ENCODE measurements at places on chromosomes 16 and 17. TPM values are rescaled to one million over a fixed set of nuclear protein-coding genes. Genes with fewer than 3 reads are reported as not detected.

GRCh38 chr17:38563362-38564253, 42.1 kb downstream of the SRCIN1 start:
- no peak overlapping the region for H3K27ac ChIP-seq
- no peak for DNase-seq
- no peaks in the 10 kb centered on the region for H3K36me3 ChIP-seq
- H3K27me3 ChIP-seq = peaks cover 48% of the 10 kb centered on the region
- H3K4me3 ChIP-seq = no peak overlapping the region

GRCh38 chr16:23786964-23787561, 32.2 kb downstream of the CHP2 start:
- no peaks in the 10 kb centered on the region for H3K36me3 ChIP-seq
- no peak overlapping the region for H3K4me3 ChIP-seq
- peaks cover 6% of the 10 kb centered on the region for H3K4me1 ChIP-seq
- H3K27ac ChIP-seq = no peak overlapping the region

GRCh38 chr16:2767891-2768290, 9.2 kb downstream of the ELOB start:
- no peaks in the 10 kb centered on the region for H3K27me3 ChIP-seq
- peak overlapping the region; percentile 6 for H3K27ac ChIP-seq
- H3K4me1 ChIP-seq = peaks cover 45% of the 10 kb centered on the region
- peaks cover 98% of the 10 kb centered on the region for H3K36me3 ChIP-seq
- DNase-seq = peak; percentile 91

GRCh38 chr17:2071455-2072281, 16.8 kb downstream of the HIC1 start:
- no peak overlapping the region for H3K27ac ChIP-seq
- no peaks in the 10 kb centered on the region for H3K27me3 ChIP-seq
- H3K36me3 ChIP-seq = peaks cover 24% of the 10 kb centered on the region
- DNase-seq = no peak
- no peak overlapping the region for H3K4me3 ChIP-seq

Gene TMC8
- total RNA-seq = not detected

GRCh38 chr16:8493972-8494371, 96.3 kb downstream of the TMEM114 start:
- DNase-seq = no peak
- H3K4me3 ChIP-seq = no peak overlapping the region
- H3K36me3 ChIP-seq = no peaks in the 10 kb centered on the region
- H3K27me3 ChIP-seq = no peaks in the 10 kb centered on the region
- H3K27ac ChIP-seq = no peak overlapping the region
- H3K4me1 ChIP-seq = no peaks in the 10 kb centered on the region

Gene PHKB
- total RNA-seq = 67.3 TPM

DNA sequence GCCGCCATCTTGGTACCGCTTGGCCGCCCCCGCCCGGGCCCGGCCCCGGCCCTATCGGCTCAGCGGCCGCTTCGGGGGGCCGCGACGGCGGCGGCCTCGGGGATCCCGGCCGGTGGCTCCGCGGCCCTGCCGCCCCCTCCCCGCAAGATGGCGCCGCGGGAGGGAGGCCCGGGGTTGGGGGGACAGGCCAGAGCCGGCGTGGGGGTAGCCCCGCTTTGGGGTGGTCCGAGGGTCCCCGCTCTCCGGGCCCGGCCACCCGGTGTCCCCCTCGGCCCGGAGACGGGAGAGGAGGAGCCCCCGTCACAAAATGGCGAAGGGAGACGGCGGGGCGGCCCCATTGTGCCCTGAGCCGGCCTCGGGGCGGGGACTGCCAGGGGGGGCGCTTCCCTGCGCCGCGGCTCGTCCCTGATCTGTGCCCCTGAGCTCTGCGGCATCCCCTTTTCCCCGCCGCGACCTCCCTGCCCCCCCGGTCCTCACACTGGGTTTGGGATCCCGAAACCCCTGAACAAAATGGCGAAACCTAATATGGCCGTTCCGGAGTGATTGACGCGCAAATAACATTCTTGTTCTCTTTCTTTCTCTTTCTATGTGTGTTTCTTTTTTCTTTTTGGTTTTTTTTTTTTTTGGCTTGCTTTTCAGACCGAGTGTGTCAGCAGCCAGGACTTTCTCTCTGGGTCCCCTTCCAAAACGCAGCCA, 986 bp downstream of the HAPSTR1 start:
- no peaks in the 10 kb centered on the region for H3K27me3 ChIP-seq
- H3K4me1 ChIP-seq = peaks cover 31% of the 10 kb centered on the region
- DNase-seq = no peak
- H3K4me3 ChIP-seq = peak overlapping the region; percentile 87

Gene UTS2R
- total RNA-seq = not detected

DNA sequence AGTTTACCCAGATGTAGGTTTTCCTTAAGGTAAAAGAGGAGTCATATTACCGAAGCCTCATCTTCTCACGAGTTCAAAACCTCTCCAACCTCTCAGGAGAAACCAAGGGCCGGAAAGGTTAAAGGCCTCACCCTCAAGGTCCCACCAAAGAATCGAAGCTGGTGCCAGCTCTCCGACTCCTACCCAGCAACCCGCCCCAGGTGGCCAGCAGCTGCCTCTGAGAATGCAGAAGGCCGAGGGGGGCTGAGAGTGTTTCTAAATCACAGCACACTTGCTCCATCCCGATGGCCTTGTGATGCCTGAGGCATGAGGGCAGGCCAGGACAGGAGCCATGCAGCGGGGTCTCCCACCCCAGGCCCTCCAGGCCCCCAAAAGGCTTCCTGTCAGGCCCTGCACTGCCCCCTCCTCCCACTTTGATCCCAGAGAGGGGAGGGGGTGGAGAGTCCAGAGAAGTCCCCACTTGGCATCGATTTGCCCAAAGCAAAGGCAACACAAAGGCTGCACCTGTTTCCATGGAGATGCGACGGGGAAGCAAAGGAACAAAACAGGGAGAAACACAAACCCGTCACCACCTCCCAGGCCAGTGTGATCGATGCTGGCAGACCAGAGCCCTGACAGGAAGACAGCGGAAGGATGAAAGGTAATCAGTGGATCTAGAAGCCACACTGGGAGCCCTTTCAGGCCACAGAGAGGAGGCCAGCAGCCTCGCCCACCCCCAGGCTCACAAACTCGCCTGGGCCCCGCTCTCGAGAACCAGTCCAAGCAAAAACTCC, 39.0 kb downstream of the CUEDC1 start:
- peak overlapping the region; percentile 58 for H3K27ac ChIP-seq
- H3K36me3 ChIP-seq = no peaks in the 10 kb centered on the region
- no peak overlapping the region for H3K4me3 ChIP-seq
- H3K27me3 ChIP-seq = no peaks in the 10 kb centered on the region
- H3K4me1 ChIP-seq = peaks cover 29% of the 10 kb centered on the region

DNA sequence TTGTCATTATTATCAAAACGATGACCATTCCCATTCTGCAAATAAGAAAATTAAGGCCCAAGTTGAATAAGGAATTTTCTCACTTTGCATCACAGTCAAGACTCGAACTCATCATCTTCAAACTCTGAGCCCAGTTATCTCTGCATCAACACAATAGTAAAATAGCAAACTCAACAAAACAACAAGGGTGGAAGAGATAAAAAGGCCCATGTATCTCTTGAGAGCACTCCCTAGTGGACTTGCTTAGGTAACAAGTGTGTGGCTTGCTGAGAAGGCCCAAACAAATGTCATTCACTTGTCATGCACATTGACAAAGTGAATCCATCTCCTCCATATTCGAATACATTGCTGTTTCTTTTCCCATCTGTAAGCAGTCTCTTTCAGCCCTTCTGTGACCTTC, 412.0 kb upstream of the MAF start:
- DNase-seq = no peak
- H3K27ac ChIP-seq = no peak overlapping the region
- H3K4me3 ChIP-seq = no peak overlapping the region
- H3K27me3 ChIP-seq = no peaks in the 10 kb centered on the region
- peaks cover 11% of the 10 kb centered on the region for H3K4me1 ChIP-seq

- no peak for DNase-seq
- no peaks in the 10 kb centered on the region for H3K36me3 ChIP-seq
These were observed 10.6 kb downstream of the RMI2 start for GRCh38 chr16:11355862-11356261.

Gene CES3
- total RNA-seq = 0.52 TPM

Gene PYY
- total RNA-seq = not detected

GRCh38 chr16:87657621-87658192, 55.4 kb downstream of the JPH3 start:
- DNase-seq = peak; percentile 65
- no peak overlapping the region for H3K4me3 ChIP-seq
- H3K27ac ChIP-seq = no peak overlapping the region
- no peaks in the 10 kb centered on the region for H3K36me3 ChIP-seq
- H3K4me1 ChIP-seq = no peaks in the 10 kb centered on the region
- H3K27me3 ChIP-seq = peaks cover 41% of the 10 kb centered on the region

DNA sequence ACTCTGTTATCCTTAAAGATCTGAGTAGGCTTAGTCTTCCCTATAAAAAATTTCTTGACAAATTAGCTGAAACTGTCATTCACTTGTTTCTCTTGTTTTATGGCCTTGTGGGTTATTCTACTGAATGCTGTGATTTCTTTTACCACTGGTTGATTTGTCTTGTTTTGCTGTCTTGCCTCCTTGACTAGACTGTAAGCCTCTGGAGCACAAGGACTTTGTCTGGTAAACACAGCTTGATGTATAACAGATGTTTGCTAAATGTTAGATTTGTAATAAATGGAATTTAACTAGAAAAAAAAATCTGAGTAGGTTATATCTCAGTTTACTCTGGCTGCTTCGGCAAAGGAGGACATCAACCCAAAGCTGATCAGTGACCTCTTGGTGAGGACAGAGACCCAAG, 21.6 kb downstream of the VAC14 start:
- H3K27ac ChIP-seq = peak overlapping the region; percentile 86
- H3K4me3 ChIP-seq = no peak overlapping the region
- H3K4me1 ChIP-seq = peaks cover 15% of the 10 kb centered on the region
- H3K27me3 ChIP-seq = no peaks in the 10 kb centered on the region
- peaks cover 62% of the 10 kb centered on the region for H3K36me3 ChIP-seq

- no peak for DNase-seq
- H3K4me3 ChIP-seq = no peak overlapping the region
- peaks cover 100% of the 10 kb centered on the region for H3K27me3 ChIP-seq
- H3K36me3 ChIP-seq = no peaks in the 10 kb centered on the region
- no peak overlapping the region for H3K27ac ChIP-seq
These were observed 17.1 kb upstream of the HOXB13 start for GRCh38 chr17:48745381-48746275.

Gene ALG1
- 28.5 TPM for total RNA-seq

GRCh38 chr17:73900516-73900915, 256.3 kb upstream of the SDK2 start:
- H3K36me3 ChIP-seq = no peaks in the 10 kb centered on the region
- H3K27me3 ChIP-seq = peaks cover 76% of the 10 kb centered on the region
- no peak overlapping the region for H3K27ac ChIP-seq
- no peaks in the 10 kb centered on the region for H3K4me1 ChIP-seq
- H3K4me3 ChIP-seq = no peak overlapping the region
- DNase-seq = no peak

Gene PTX4
- not detected for total RNA-seq

Gene EMC6
- 78.5 TPM for total RNA-seq

DNA sequence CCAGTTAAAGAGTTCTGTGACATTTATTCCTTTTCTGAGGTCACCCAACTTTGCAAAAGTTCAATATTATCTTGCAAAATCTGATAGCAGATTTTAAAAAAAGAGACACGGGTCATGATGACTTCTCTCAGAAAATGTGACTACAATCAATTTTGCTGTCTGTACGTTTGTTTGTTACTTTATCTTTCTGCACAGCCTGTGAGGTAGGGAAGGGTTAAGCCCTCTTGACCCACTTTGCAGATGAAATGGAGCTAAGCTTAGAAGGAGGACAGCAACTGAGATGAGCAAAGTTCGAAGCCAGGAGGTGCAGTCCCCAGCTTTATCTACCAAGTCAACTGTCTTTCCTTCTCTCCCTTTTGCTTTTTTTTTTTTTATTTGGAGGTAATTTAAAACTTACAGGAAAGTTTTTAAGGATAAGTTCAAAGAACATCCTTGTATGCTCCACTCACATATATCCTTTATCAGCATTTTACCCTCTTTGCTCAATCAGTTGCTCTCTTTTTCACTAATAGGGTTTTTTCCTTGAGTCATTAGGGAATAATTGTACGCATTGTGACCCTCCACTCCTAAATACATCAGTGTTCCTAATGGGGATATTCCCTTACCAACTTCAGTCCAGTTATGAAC, 86.8 kb downstream of the MSI2 start:
- H3K36me3 ChIP-seq = peaks cover 38% of the 10 kb centered on the region
- no peak for DNase-seq
- no peak overlapping the region for H3K27ac ChIP-seq
- peaks cover 5% of the 10 kb centered on the region for H3K4me1 ChIP-seq
- H3K4me3 ChIP-seq = no peak overlapping the region
- H3K27me3 ChIP-seq = no peaks in the 10 kb centered on the region

- no peak overlapping the region for H3K4me3 ChIP-seq
- no peak for DNase-seq
- H3K4me1 ChIP-seq = peaks cover 11% of the 10 kb centered on the region
- no peaks in the 10 kb centered on the region for H3K27me3 ChIP-seq
- H3K36me3 ChIP-seq = no peaks in the 10 kb centered on the region
- H3K27ac ChIP-seq = no peak overlapping the region
These were observed 28.2 kb downstream of the ZNF652 start for GRCh38 chr17:49333804-49334203.

DNA sequence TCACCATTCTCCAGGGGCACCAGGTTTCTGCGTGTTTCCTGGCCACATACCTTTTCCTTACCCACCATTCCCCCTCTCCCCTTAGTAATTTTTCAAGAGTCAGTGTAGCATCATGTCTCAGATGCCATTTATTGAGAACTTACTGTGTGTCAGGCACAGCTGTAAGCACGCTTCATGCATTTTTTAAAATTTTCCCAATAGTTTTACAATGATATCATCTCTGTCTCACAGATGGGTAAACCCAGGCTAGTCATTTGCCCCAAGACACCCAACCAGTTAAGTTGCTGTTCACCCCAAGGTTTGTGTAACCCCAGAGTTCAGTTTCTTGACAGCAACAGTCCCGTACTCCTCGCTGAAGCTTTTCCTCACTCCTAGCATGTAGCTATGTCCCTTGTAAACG, 56.4 kb upstream of the IRX3 start:
- H3K4me3 ChIP-seq = no peak overlapping the region
- H3K27me3 ChIP-seq = no peaks in the 10 kb centered on the region
- DNase-seq = no peak
- no peaks in the 10 kb centered on the region for H3K36me3 ChIP-seq
- peaks cover 30% of the 10 kb centered on the region for H3K4me1 ChIP-seq
